Calu3 (cell line): ENCODE measurements at places on chromosomes 3 and 15.

DNA sequence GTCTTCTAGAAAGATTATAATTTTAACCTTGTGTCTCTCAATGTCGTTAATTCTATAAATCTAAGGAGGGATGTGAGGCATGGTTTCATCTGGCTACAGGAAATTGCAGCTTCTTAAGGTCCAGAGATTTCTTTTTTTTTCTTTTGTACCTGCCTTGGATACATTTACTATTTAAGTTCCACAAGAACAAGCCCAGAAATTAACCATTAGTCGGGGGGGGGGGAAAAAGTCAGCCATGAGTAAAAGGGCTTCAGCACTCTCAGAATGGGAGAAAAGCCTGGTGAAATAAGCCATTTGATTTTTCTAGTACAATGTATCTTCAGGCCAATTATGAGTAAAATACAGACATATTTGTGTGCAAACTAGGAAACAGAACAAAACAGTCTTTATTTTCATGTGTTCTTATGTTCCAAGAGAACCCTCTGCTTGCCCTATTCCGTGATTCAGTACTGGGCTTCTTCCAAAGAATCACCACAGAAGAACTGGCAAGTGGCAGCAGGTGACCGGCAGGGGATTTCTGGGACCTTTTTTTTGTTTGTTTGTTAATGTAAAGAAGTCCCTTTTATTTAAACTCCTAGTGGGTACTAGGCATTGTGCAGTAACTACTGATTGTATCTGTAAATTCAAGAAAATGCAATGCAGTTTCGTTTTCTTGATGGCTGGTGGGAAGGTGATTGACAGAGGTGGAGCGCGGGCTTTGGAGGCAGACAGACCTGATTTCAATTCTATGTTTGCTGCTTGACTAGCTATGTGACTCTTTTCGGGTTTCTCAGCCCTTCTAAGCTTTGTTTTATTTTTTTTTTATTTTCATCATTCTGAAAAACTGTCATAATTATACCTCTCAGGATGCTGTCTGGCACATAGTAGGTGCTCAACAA lies 82.5 kb downstream of the PEX5L start:
- no peak for DNase-seq

- no peak for DNase-seq
These were observed 7.3 kb downstream of the ADAM10 start for GRCh38 chr15:58742022-58742813.

DNA sequence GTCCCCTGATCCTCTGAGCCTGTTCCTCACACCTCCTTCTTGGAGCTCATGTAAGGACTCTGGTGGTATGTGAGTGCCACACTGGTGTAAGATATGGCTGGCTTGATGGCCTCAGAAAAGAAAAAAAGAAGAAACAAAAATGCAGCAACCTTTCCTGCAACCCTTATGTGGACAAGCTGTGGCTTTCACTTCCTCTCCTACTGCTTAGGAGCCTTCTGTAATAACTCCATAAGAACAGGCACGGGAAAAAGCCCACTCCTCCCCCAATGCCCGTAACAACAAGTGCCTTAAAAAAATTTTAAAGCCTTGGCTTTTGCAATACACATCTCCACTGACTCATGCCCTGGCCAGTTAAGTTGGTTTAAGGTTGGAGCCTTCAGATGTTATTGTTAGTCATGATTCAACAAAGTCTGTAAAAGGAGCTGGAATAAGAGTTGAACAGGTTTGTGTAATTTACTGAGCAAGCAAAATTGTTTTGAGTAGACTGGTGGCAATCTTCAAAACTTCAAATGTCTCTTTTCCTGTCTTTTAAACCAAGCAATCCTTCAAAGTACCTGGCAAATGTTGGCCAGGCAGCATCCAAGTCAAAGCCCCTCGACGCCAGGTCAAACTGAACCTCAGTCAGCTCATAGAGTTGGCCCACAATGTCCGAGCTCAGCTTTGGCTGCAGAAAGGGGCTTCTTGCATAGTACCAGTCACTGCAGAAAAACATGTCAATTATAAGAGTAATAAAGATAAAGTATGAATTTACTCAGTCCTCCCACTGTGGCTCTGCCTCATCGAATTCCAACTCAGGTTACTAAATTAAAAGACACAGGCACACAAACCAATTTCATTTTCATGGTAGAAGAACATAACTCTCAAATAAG lies 22.9 kb downstream of the FYCO1 start:
- no peak for DNase-seq

DNA sequence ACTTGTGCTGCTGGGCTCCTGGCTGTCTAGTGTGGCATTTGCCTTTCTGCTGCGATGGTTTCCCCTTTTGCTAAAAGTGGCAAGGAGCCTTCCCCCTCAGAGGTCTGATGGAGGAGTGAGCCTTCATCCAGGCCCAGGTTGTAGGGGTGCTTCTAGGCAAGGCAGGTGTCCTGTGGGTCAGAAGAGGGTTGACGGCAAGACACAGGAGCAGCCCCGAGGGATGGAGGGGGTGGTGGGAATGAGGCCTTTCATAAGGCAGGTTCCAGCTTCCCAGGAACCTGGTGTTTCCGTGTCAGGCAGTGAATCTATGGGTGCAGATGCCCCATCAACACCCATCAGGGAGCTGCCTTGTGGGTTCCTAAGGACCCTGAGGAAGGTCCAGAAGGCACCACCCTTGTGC lies 63.0 kb upstream of the TAMM41 start:
- no peak for DNase-seq

DNA sequence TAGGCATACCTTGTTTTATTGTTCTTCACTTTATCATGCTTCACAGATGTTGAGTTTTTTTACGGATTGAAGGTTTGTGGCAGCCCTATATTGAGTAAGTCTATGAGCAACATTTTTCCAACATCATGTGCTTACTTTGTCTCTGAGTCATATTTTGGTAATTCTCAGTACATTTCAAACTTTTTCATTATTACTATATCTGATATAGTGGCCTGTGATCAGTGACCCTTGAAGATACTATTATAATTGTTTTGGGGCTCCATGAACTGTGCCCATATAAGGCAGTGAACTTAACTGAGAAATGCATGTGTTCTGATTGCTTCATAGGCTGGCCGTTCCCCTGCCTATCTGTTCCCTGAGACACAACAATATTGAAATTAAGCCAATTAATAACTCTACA lies 42.8 kb upstream of the NSMCE3 start:
- DNase-seq: no peak

DNA sequence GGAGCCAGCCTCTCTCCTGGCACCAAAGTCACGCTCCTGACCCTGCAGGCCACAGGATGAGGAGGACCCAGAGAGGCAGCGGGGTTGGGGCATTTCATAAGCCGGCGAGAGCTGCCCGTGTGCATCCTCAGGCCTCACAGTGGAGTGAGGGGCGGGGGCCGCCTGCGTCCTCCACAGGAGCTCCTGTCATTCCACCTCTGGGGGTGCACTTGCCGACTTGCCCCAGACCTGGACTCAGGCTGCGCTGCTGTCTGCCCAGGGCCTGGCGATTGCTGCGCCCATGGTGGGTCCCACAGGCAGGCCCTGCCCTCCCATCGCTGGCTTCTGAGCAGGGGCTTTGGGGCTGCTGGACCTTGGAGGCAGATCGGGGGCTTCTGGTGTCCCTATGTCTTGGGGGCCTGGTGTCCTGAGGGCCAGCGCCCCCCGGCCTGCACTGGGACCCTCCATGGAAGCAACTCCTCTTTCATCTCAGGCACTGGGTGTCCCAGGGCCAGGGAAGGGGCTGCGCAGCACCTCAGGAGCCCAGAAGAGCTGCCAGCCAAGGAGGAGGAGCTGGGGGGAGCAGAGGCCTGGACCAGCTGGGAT lies 184.0 kb downstream of the GOLGA6L6 start:
- DNase-seq: no peak

- no peak for DNase-seq
These were observed 1.4 kb upstream of the FES start for GRCh38 chr15:90882781-90883525.
